NAMALWA (cell line): ENCODE measurements at places on chromosomes 11 and 22.

GRCh38 chr11:5684036-5684645 lies 733 bp downstream of the TRIM5 start:
- no peak for DNase-seq

GRCh38 chr22:43363315-43364168 lies 20.4 kb upstream of the SCUBE1 start:
- DNase-seq = no peak

- DNase-seq = no peak
Observed at GRCh38 chr11:77063861-77064260, 2.9 kb upstream of the CAPN5 start.

- no peak for DNase-seq
Observed at GRCh38 chr22:21917181-21917958, 35.3 kb downstream of the PPM1F start.

DNA sequence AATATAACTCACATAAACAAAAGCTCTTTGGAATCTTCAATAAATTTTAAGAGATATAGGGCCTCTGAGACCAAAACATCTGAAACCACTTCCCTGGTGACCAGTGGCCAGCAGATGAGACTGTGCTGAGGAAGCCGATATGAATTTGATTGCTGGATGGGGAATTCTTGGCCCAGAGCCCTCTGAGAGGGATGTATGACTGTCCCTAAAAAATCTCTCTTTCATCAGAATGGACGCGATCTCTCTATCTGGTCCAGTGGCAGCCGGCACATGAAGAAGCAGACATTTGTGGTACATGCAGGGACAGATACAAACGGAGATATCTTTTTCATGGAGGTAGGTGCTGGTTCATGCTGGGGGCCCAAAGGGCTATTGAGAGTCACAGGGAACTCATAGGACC lies 37.5 kb downstream of the MYBPC3 start:
- no peak for DNase-seq

GRCh38 chr22:35401863-35402262 lies 1.9 kb downstream of the MCM5 start:
- no peak for DNase-seq

- DNase-seq = no peak
Observed at GRCh38 chr11:27040302-27041115, at the start of gene BBOX1. TSS of gene BBOX1 (plus strand) at chr11:27040815. CDS start at chr11:27055431, 14,616 bp downstream.

GRCh38 chr11:57567515-57568329 lies at the start of gene UBE2L6:
TSS of gene UBE2L6 (minus strand) at chr11:57567672. CDS start at chr11:57567611, 61 bp downstream.
- DNase-seq = peak; percentile 59

DNA sequence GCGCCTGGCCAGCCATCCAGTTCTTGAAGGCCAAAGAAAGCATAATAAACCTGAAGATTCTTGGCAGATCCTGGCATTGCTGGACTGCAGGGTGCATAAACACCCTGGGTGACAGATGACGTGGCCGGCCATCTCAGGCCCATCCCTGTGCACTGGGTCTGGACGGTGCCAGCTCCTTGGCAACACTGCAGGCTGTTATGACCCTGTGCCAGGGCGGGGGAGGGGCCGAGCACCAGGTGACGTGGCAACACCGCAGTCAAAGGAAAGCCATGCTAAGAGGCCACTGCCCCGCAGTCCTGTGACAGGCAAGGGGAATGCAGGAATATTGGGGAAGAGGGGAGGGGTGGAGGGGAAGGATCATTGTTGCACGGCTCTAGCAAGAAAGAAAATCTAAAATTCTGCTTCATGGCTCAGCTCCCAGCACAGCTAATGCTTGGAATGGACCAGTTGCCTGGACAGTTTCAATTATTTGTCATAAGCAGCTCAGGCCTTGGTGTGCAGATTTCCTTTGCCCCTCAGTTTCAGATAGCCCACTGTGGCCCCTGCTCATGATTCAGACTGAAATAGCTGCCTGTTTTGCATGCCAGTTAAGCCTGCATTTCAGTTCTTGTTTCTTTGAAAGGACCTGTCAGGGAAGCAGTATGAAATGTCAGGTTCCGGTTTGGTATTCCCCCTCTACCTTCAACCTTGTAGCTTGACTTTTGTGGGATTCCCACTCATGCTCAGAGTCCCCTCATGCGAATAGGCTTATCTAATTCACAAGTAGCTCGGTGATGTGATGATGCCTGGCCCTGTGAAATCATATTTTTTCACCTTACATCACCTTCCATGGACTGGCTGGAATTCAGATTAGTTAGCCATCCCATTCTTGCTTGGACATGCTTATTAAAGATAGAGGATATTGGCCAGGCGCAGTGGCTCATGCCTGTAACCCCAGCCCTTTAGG lies 29.7 kb upstream of the DDX6 start:
- peak; percentile 86 for DNase-seq

DNA sequence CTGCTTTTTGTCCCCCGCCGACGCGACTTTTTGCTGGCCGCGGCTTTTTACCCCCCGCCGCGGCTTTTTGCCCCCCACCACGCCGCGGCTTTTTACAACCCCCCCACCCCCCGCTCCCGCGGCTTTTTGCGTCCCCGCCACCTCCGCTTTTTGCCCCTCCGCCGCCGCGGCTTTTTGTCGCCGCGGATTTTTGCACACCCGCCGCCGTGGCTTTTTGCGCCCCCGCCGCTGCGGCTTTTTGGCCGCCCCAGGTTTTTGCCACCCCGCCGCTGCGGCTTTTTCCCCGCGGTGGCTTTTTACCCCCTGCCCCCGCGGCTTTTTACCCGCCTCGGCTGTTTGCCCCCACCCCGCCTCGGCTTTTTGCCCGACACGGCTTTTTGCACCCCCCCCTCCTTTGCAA lies 205.5 kb downstream of the CCT8L2 start:
- no peak for DNase-seq

GRCh38 chr22:36753120-36753802 lies 22.7 kb downstream of the IFT27 start:
- no peak for DNase-seq

DNA sequence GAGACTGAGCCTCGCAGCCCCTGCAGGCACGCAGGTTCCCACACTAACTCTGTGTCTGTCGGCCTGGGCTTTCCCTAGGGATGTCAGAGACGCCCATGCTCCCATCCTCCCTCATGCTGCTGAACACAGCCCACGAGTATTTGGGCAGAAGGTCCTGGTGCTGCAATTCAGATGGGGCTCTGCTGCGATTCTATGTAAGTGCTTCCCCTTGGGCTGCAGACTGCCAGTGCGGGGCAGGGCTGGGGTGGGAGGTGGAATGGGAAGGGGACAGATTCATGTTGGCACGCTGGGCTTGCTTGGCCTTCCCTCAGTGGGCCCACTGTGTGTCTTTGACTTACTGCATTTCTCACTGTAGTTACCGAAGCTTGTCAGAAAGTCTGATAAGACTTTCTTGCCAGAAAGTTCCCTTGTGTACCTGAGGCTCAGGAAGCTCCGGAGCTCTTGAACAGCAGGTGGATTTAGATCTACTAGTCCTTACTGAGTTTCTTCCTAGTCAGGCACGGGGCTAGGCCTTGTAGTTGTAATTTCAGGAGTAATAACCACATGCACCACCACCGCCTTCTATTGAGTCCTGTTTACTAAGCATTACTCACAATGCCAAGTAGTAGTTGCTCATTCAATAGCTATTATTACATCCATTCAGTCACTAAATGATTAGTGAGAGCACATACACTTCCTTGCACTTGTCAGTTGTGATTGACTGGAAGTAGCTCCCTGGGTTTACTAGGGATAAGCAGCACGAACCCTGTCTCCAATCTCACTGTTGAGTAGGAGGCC lies 65.2 kb downstream of the CABIN1 start:
- DNase-seq = no peak

- no peak for DNase-seq
Observed at GRCh38 chr22:17984114-17984513, 40.2 kb downstream of the MICAL3 start.

GRCh38 chr11:12802418-12803085 lies 128.3 kb downstream of the TEAD1 start:
- DNase-seq = no peak

GRCh38 chr11:105032495-105032894 lies 2.4 kb downstream of the CASP1 start:
- peak; percentile 25 for DNase-seq

DNA sequence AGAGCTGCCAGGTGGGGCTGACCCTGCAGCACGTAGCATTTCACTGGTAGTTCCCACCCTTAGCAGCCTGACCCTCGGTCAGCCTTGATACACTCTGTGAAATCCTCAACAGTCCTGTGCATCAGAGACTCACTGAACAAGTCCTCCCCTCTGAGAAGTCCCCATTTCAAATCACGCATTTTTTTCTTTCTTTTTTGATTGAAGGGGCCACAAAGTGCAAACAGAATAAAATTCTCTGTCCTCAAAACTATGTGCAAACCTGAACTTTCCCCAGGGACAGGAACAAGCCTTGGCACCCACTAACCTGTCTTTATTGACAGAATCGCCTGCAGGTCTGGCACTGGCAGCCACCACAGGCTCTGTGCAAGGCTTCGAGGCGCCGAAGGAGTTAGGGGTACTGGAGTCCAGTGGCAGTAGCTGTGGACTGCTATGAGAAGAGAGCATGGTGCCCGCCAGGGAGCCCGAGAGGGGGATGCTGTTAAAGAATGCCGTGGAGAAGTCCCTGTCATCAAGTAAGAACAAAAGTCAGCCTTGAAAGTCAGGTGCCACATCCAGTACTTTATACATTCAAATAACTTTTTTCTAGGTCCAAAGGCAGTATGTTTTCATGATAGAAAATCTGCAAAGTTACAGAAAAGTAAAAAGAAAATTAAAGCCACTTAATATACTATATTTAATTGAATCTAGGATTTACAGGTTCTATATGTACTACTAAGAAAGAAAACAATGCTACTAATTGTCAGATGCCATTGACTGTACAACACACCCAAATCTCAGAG lies 53.8 kb downstream of the HIRA start:
- no peak for DNase-seq

- DNase-seq = no peak
Observed at GRCh38 chr11:68954836-68955606, 25.8 kb downstream of the MRGPRD start.

DNA sequence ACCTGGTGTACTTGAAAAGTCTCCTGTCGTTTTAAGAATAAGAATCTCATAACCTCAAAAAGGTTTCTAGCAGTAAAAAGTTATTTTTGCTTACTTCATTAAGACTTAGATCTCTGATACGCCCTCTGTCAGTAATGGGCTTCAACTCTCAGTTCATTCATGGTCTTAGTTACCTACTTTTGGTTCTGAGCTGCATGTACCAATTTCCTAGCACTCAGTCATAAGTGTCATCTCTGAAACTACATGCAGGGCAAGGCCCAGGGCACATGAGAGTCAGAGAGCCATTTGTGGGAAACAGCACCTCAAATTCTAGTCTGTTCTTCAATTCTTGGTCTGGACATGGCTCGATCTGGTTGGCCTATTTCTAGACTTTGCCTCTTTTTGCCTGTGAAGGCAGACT lies 838.4 kb downstream of the FAM181B start:
- DNase-seq = no peak

- DNase-seq = no peak
Observed at GRCh38 chr11:61413496-61413895, 16.3 kb downstream of the CPSF7 start.

- no peak for DNase-seq
Observed at GRCh38 chr11:113317339-113317738, 3.0 kb downstream of the TTC12 start.

DNA sequence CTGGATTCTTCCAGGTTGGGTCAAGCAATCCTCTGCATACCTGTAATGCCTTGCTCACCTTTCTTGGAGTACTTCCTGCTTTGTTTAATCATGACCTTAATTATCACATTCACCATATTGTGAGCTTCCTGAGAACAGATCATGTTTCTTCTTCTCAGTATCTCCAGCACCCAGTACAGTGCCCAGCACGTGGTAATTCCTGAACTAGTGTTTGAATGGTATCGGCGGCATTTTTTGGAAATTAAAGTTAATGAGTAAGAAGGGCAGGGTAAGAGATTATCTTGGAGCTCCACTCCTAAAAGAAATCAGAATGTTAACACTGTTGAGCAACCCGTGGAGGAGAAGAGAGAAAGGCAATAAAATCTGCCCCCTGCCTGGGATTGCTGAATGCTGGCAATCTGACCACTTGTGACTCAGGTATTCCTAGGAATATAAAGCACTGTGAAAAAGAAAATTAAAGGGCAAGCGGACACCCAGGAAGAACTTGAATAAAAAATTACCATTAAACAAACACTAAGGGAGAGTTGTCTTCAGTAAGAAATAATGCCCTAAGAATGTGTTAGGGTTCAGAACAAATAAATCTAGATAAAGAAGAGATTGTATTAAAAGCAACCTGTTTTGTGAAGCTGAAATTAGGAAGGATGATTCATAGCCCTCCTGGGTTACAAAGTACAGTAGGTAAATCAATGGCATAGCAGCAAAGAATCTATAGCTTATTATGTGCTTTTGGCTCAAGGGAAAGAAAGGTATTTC lies 92.9 kb downstream of the PDHX start:
- no peak for DNase-seq

DNA sequence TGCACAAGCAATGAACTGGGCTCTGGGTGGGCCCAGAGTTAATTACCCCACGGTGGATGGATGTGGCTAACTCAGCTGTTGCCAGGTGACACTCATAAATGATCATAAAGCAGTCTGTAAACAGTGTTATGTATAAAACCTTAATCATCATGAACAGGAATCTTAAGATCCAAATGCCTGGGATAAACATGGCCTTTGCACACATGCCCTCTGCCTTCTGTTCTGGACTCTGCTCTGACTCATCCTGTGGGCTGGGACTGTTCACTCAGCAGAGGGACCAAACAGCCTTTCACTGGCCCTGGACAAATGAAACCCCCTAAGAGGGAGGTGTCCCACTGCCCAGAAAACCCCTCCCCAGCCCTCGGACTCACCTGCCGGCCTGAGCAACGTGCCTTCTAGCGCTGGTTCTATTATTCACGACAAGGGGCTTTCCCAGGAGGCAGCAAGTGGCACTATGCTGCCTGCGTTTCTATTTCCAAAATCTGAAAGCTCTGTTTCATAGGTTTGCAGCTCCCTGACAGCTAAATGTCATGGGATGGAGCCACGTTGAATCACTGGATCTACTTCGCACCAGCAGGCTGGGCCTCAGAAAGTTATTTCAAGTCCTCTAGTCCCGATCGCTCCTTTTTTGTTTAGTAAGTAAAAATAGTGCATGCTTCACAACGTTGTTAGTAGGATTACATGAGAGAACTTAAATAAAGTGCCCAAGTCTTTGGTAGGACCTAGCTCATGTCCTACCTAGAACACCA lies 53.0 kb downstream of the LARGE1 start:
- DNase-seq = no peak

DNA sequence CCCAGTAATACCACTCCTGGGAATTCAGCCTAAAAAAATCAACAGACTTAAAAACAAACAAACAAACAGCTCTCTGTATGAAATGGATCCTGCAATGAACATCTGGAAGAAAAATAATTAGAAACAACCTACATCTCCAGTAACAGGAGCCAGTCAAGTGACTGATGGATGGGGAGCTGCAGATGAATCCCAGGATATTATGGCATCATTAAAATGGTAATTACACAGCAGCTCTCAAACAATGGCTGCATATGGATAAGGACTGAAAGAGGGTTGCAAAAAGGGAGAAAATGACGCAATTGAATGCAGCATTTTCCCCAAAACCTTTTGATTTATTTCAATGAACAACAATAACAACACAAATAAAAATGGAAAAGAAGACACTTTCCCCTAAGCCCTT lies 4.1 kb downstream of the NPTXR start:
- no peak for DNase-seq

- DNase-seq = no peak
Observed at GRCh38 chr11:13292970-13293369, 15.4 kb downstream of the BMAL1 start.
